ENCODE measurements at places on chromosomes 11 and 22.

- no peak for ATAC-seq
Measured at GRCh38 chr11:8747173-8747572, 64.6 kb downstream of the RPL27A start.

- ATAC-seq = no peak
Measured at GRCh38 chr11:65646958-65647701, 9.2 kb downstream of the SIPA1 start.

DNA sequence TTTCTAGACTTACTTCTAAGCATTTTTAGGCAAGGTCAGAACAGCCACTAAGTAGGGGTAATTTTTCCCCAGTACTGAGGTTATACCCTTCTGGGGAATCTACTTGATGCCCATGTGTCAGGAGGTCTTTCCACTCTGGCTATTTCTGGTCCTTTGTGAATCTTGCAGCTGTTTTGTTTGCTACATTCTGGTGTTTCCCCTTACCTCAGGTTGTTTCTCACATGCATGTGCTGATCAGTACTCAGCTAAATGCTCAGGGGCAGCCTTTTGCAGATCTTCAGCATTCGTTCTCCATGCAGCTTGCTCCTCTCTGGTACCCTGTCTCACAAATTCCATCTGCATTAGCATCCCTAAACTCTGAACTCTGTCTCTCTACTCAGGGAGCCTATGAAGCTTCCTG lies 303.6 kb downstream of the SOX6 start:
- no peak for ATAC-seq

GRCh38 chr11:71200172-71200716 lies 52.1 kb downstream of the SHANK2 start:
- no peak for ATAC-seq

GRCh38 chr22:26547426-26547825 lies 35.2 kb upstream of the TFIP11 start:
- peak; percentile 89 for ATAC-seq

- ATAC-seq = peak; percentile 84
Measured at GRCh38 chr11:18754308-18754707, 28.3 kb upstream of the IGSF22 start.

DNA sequence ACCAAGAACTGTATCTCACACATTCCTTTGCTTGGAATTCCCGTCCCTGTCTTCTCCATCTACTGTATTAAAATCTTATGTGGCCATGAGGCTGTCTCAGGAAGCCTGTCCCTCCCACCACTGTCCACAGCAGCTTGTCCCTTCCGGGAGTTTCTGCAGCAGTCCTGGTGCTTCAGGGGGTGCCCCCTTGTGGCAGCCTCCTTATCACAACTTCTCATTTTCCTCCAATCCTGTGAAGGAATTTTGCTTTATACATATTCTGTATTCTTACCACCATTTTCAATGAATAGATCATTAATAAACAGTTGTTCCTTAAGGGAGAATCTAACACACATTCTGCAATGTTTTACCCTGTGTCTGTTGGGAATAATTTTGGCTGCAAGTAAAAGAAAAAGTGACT lies 220.4 kb upstream of the RAG2 start:
- no peak for ATAC-seq

DNA sequence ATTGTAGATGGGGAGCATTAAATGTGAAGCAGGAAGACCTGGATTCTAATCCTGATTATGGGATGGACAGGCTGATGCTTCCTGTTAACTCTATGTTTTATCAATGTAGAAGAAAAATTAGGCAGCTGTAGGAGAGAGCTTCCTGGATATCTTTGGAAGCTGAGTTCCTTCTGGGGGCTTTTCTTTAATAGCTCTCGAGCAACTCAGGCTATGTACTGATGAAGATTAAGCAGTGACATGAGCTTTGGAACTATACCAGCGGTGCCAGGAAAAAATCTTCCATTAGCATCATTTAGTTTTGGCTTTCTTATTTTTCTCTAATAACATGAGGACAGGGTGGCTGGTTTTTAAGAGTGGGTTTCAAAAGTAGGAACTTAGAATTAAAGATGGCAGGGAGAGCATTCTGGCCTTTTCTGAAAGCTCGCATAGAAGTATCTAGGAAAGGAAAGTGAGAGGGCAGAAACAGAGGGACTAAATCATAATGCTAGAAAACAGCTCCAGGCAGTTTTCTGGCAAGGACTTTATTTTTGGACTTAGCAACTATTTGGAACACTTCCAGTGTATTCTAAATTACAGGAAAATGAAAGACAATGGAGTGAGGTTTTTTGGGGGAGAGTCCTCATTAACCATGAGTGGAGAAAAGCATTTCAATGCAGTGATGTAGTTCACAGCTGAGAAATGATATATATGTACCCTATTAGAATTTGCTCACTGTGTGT lies 69.2 kb upstream of the RRM1 start:
- ATAC-seq = no peak

DNA sequence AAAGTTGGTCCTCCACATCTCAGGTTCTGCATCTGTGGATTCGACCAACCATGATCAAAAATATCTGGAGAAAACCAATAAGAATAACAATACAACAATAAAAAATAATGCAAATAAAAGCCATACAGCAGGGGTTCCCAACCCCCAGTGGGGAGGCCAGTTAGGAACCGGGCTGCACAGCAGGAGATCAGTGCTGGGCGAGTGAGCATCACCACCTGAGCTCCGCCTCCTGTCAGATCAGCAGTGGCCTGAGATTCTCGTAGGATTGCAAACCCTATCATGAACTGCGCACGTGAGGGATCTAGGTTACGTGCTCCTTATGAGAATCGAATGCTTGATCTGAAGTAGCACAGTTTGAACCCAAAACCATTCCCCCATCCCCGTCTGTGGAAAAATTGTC lies 25.4 kb upstream of the MYO18B start:
- ATAC-seq = no peak

DNA sequence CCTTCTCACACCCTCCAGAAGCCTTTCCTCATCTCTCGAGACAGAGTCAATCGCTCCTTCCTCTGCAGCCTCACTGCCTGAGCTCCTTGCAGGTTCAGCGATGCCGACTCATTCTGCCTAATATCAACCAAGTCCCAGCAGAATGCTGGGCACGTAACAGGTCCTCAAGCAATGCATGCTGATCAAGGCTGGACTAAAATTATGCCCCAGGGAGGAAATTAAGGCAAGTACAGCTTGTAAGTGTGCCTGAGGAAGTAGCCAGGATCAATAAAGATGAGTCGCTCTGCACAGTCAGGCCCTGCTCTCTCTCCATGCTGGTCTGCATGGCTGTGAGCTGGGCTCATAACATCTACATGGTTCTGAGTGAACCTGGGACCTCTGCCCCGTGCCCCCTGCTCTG lies 25.6 kb upstream of the NRIP3 start:
- ATAC-seq = no peak

DNA sequence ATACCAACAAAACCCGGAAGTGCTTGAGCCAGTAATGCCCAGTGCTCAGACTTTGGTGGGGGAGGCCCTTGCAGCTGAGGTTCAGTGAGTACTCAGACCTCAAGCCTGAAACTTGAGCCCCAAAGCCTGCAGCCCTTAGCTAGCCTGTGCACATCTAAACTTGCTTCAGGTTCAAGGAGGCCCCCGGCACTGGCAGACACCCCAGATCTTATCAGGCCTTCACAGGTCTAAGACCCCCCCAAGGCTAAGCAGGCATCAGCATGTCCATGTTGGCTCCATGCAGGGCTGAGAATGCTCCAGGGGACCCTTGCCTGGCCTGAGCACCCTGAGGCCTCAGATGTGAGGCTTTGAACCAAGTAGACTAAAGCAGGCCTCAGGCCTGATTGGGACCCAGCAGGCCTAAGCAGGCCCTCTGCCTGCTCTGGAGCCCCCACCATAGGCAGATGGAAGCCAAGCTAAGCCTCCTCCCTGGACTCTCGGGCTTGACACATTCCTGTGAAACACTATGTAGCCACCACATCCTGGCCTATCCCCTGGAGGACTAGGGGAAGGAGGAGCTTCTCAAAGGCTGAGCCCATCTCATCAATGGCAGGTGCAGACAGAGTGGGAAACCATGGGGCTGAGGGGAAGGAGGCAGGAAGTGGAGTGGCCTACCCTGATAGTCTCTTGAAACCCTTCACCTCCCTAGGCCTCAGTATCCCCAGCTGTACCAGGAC lies 1.2 kb upstream of the CASTOR1 start:
- ATAC-seq = no peak

DNA sequence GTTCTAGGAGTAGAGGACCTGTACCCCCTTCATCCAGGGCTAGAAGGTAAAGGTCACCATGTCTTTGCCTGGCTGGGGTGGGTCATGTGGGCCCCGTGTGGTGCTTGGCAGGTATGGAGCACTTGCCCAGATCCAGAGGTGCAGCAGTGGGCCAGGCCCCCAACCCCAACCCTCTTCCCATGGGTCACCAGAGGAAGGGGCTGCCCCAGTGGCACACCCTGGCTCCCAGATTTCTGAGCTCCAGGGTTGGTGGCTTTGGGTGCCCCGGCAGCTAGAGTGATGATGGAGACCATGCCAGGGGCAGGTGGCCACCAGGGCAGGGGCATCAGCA lies 2.4 kb upstream of the GP1BB start:
- ATAC-seq = no peak

DNA sequence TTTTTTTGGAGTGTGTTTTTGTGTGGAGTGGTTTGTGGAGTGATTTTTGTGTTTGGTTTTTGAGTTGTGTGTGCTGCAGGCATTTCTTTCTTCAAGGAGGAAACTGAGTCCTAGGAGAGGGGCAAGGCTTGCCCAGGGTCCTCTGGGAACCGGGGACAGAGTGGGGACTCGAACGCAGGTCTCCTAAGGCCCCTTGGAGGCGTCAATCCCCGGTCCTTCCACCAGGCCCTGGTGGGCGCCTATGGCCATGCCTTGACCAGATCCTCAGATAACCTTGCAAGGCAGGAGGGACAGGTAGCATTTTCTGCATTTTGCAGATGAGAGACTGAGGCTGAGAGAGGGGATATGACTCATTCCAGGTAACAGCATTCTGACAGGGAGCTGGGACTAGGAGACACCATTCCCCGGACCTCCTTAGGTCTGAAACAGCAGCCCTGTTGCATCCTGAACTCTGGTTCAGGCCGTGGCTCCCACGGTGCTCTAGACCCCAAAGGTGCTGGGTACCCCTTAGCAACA lies 39.1 kb downstream of the MYO7A start:
- no peak for ATAC-seq

DNA sequence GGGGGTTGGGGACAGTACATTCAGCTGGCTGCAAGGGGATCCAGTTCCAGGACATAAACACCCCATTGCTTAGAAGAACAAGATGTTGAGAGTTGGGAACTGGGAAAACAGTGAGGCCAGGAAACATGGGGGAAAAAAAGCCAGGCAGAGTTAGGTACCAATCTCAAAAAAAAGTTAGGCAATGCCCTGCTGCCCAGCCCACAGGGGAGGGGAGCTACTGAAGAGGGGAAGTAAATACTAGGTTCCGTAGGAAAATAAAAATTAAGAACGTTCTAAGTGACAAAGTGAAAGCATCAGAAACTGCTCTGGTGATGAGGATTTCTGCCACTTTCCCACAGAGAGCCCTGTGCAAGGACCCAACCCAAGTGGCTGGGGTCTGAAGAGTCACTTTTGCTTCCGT lies 12.0 kb downstream of the SPTBN2 start:
- ATAC-seq = no peak

GRCh38 chr11:83543706-83544439 lies 257.7 kb upstream of the CCDC90B start:
- peak; percentile 92 for ATAC-seq

DNA sequence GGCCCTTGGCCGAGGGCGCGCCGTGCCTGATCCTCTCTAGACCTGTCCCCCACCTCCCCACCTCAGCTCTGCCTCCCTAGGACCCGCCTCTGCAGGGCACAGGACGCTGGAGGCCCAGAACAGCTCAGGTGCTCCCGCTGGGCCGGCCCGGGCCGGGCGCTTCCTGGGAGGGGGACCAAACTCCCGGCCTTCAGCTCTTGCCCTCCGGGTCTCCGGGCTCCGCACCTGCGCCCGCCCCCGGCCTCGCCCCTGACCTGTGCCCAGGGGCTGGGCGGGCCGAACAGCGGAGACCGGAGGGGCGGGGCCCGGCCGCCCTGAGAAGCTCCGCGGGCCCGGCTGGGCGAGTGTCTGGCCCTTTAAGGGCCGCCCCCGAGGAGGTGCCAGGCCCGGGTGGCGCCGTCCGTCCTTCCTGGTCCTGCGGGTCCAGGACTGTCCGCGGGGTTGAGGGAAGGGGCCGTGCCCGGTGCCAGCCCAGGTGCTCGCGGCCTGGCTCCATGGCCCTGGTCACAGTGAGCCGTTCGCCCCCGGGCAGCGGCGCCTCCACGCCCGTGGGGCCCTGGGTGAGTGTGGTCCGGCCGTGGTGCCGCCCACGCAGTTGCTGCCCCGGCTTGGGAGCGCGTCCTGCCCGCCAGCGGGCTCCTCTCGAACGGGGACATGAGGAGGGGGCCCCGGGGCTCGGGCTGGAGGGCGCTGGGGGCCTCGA lies at the start of gene SSH3:
Gene SSH3, plus strand, starts transcription at position 399 of the 703 bp plus-strand sequence. Its CDS starts 96 bp downstream, at position 495.
- ATAC-seq = peak; percentile 90

- ATAC-seq = peak; percentile 42
Measured at GRCh38 chr11:15629690-15630321, 515.1 kb downstream of the INSC start.

GRCh38 chr22:30351226-30351625 lies 5.5 kb downstream of the SF3A1 start:
- no peak for ATAC-seq

- peak; percentile 18 for ATAC-seq
Measured at GRCh38 chr11:62560566-62561103, 13.1 kb downstream of the EEF1G start.

- ATAC-seq = no peak
Measured at GRCh38 chr11:847876-848275, 5.2 kb downstream of the TSPAN4 start.

DNA sequence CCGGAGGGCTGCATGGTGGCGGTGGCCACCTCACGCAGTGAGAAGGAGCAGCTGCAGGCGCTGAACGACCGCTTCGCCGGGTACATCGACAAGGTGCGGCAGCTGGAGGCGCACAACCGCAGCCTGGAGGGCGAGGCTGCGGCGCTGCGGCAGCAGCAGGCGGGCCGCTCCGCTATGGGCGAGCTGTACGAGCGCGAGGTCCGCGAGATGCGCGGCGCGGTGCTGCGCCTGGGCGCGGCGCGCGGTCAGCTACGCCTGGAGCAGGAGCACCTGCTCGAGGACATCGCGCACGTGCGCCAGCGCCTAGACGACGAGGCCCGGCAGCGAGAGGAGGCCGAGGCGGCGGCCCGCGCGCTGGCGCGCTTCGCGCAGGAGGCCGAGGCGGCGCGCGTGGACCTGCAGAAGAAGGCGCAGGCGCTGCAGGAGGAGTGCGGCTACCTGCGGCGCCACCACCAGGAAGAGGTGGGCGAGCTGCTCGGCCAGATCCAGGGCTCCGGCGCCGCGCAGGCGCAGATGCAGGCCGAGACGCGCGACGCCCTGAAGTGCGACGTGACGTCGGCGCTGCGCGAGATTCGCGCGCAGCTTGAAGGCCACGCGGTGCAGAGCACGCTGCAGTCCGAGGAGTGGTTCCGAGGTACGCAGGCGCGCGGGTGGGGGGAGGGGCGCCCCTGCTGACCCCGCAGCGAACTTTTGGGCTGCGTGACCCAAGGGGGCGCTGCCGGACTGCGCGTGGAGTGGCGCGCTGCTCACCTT lies 670 bp downstream of the NEFH start:
- ATAC-seq = peak; percentile 62

GRCh38 chr11:24589064-24589463 lies 92.2 kb downstream of the LUZP2 start:
- ATAC-seq = no peak

GRCh38 chr11:117720061-117720511 lies 76.9 kb downstream of the DSCAML1 start:
- no peak for ATAC-seq
